CD4-positive, alpha-beta T cell treated with Interleukin-4 for 1 hour (primary cell): ENCODE measurements at places on chromosomes 5 and 9.
A peak's percentile ranks its signal among the peaks of the same experiment; 100 is the strongest.

DNA sequence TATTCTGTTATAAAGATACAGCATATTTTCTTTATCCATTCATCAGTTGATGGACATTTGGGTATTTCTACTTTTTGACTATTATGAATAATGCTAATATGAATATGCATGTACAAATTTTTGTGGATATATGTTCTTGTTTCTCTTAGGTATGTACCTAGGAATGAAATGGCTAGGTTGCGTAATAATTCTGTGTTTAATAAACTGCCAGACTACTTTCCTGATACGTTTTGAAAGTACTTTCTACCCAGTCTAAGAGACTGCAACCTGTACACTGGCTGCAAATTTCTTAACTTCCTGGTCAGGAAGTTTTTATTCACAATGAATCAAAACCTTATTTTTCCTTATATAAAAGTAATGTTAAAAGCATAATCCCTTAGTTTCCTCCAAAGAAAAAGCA, 93.9 kb upstream of the STARD4 start:
- no peak for DNase-seq

DNA sequence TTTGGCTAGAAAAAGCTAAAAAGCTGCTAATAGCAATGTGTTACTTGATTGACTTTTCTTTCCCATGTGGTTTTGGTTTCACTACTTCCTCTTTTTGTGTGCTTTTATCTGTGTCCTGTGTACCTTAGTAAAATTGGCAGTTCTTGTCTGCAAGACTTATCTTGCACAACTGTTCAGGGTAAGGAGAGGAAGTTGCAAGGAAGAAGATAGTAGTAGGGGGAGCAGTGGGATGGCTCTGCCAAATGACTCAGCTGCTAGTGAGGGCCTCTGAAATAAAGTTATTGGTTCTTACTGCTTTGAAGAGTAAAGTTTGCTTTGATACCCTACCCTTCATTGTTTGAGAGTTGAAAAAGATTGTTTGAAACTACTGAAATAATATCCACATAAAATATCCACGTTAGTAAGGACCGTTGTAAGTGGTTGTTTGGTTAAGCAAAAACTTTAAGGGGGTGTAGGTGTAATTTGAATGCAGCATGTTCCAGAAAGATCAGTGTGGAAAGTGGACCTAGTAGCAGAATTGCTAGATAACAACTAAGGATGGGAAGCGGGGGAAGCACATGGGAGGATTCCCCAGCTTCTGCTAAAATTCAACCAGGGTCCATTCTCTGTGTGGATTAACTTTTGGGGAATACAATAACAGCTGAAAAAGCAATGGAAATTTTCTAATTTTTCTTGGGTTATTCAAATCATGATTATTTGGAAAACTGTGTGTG, 123.5 kb downstream of the SCAMP1 start:
- DNase-seq, result peak; percentile 5

- no peak for DNase-seq
These were observed 218.0 kb downstream of the PIK3R1 start for GRCh38 chr5:68433526-68433922.

DNA sequence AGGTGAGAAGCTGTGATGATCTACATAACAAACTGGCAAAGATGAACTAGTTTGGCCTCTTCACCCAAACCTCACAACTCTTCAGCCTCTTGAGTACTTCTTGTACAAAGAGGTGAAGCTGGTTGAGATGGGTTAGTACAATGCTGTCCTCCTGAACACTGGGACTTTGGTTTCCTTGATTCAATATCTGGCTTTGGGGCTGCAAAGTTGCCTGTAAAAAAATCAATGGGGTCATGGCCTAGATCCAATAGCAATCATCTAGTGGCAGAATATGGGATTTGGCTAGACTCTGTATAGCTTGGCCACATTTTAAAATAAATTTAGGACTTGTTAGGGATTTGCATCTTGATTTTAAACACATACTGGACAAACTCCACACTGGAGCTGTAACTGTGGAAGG, 179.1 kb downstream of the ADAMTS12 start:
- DNase-seq, result no peak

DNA sequence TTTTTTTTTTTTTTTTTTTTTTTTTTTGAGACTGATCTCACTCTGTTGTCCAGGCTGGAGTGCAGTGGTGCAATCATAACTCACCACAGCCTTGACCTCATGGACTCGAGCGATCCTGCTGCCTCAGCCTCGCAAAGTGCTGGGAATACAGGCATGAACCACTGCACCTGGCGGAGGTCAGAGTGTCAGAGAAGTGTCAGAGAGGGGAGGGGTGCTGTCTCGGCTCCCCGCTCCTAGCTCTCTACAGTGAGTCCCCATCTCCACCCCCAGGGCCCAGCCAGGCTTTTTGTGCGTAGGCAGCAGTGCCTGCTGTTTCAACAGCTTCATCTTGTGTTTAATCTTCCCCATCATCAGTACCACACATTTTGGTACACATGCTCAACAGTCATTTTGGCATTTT, 38.3 kb downstream of the SAR1B start:
- no peak for DNase-seq
